ENCODE measurements at places on chromosomes 12 and 14.

DNA sequence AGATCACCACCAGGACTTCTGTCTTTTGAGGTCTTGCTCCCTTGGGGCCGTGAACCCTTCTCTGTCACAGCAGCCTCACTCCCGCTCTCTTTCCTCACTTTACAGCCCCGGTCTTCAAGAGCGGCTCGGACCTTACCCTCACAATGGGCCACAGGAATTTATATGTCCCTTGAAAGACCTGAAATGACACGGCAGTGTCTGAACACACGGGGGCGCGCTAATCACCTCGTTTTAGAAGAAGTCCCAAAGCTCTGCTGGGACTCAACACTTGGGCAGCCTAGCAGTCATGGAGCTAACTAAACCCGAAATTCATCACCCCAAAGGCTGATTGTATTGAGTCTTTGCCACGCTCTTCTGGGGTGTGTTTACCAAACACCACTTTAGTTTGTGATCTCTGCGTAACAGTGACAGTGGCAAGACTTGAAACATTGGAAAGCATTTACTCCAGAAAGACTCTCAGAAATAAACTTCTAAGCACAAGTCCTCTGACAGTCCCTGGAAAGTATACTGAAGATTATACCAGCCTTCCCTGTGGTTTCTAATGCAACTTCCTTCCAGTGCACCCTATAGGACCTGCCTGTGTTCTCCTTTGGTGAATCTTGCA lies 29.0 kb downstream of the SERPINA11 start:
- DNase-seq, result peak; percentile 39

- DNase-seq, result no peak
Observed at GRCh38 chr12:98352835-98353234, 162.6 kb upstream of the TMPO start.

GRCh38 chr14:76713121-76713520 lies 48.1 kb upstream of the VASH1 start:
- no peak for DNase-seq

DNA sequence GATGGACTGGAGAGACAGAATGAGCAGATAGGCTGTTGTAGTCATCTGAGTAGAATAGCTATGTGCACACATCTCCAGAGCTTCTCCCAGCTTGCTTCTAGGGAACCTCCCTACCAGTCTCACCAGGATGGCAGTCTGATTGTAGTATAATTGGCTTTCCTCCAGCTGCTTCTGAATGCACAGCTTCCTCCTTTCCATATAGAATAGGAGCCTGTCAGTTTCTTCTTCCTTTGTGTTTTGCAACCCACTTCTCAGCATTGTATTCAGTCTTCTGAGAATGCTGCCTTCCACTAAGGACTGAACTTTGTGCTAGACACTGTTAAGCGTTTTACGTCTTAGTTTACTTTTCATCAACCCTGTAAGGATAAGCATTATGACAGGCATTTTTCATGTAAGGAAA lies 2.2 kb upstream of the CSAD start:
- DNase-seq, result no peak

DNA sequence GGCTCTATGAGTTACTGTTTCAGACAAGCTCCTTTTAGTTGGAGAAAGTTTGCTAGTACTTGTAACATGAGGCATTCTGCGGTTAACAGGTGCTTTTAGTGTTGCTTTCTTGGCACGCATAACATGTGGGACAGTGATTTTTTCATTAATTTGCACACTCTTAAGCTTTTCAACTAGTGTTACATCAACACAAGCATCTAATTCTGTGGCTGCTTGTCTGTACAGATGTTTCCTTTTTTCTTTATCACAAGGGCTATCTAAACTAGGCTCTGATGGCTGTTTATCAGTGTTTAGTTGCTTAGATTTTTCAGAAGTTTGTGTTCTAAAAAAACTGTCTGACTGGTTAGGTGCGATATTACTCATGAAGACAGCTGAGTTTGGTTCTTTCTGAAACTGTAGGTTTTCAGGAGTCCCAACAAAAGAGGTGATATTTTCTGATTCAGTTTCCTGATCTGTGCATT lies 120.1 kb downstream of the RALGAPA1 start:
- no peak for DNase-seq

DNA sequence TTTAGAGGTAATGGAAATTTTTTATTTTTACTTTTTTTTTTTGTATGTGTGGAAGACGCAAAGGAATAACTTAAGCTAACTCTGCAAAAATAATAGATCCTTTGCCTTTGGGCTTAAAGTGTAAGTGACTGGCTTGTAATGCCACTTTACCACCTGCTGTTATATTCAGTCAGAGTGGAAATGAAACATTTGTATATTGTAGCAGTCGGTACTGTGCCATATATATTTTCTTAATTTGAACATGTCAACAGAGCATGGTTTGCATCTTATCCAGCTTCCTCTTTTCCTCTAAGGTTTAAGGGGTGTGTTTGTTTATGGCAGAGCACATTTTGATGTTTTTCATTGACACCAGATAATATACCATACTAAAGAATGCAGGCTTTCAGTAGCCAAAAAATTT lies 176.6 kb downstream of the TRHDE start:
- peak; percentile 72 for DNase-seq

GRCh38 chr12:21972055-21972454 lies 30.8 kb upstream of the ABCC9 start:
- no peak for DNase-seq

DNA sequence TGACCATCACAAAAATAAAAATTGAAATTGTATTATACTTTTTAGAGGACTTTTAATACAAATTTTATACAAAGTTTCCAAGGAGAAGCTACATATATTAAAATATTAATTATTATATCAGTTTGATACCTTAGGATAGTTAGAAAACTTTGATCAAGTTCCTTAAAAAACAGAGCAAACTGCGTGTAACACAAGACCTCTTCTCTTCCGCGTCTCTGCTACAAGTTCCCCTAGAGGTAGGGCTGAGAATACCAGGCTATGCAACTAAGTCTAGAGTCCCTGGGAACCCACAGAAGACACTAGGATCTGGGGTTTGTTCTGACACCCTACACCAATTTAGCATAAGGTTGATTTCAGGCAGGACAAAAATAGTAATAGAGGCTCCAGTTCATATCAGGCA lies 319.0 kb downstream of the FOXG1 start:
- no peak for DNase-seq

DNA sequence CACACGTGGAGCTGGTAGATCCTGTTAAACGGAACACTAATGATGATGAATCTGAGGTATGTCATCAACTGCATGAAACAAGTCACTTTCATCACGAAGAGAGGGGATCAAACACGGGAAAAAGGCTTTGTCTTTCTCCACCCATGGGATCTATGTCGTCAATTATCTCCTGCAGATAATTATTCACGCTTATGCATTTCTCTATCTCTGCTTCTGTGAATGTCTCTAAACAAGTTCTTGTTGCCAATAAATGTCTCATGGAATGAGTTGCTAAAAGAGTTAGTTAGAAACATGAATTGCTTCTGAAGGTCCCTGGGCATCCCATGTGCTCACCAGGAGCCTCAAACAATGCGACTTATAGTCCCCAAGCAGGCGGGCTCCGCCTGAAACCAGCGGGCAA lies 1228.2 kb upstream of the TMEM132C start:
- DNase-seq, result no peak

DNA sequence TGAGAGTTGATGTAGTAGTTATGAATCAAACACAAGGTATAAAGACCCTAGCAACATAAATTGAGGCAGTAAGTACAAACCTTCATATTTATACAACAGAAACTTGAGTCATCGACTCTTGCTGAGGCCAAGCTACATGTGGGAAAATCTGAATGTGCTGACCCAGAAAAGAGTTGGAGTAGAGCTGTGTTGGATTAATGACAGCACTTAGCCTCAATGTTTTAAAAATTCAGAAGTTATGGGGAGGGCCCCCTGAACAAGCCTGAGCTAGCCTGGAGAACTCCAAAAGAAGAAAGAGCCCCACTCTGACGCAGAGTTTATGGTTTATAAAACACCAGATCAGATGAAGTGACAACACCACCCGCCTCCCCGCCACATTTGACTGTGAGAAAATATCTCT lies 100.0 kb downstream of the DUSP6 start:
- DNase-seq, result no peak

DNA sequence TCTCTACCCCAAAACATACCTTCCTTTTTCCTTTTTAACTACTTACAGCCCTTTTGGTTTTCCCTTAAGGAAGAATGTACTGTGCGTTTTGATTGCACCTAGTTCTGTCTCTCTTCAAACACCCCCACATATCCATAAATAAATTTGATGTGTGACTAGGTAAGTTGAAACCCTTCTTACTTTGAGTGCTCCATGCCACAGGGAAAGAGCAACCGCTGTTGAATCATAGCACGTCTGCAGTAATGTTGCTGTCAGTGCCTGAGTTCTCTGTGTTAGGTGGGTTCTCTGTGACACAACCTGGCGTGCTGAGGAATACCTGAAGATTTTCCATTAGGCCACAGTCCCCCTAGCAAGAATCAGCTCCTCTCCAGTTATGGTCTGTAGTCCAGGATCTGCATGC lies 102.1 kb downstream of the FIGNL2 start:
- no peak for DNase-seq

Measured in SK-N-MC (cell line).